SW 1271 (cell line): ENCODE measurements at places on chromosomes 13 and 19.

GRCh38 chr19:6576869-6577475, 14.0 kb downstream of the CD70 start:
- no peak for DNase-seq

DNA sequence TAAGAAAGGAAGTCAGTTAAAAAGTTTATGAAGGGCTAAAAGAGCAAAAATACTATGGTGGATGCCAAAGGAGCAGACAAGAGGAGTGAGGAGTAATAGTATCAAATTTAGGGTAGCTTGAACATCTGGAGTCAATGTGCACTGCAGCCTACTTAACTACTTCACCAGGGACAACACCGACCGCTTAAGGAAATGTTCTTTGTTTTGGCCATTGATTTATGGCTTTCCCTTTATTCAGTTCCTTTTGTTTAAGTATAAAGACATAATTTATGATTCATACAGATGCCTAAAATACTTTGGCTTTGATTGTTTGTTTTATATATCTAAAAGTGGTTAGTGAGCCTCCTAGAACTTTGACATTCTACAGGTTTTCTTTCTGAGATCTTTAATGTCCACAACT, 276.3 kb upstream of the PRR20A start:
- no peak for DNase-seq

DNA sequence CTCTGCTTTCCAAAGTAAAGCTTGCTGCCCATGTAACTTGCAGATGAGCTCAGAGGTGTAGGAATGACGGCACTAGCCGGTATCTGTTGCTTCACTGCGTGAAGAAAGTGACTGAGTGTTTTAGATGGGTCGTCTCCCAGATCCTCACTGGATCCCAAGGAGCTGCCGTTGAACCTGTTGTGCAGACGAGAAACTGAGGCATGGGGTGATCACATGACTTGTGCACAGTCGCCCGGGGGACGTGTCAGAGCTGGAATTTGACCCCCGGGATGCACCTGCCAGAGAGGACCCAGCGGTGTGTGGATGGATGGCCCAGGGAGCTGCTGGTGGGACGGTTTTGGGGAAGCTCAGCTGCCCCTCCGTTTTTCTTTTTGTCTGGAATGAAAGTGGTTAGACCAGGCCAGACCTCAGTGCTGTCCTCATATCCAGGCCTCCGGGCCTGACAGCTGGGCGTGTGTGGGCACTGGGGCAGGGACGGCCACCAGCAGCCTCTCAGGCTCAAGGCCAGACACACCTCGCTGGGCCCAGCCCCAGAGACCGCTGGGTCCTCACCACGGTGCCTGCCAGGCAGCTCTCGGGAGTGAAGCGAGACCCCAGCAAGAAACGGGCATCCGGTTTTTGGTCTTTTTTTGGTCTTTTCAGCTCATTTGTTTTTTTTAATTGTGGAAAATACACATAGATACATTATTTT, 12.5 kb downstream of the ARID3A start:
- DNase-seq = no peak

DNA sequence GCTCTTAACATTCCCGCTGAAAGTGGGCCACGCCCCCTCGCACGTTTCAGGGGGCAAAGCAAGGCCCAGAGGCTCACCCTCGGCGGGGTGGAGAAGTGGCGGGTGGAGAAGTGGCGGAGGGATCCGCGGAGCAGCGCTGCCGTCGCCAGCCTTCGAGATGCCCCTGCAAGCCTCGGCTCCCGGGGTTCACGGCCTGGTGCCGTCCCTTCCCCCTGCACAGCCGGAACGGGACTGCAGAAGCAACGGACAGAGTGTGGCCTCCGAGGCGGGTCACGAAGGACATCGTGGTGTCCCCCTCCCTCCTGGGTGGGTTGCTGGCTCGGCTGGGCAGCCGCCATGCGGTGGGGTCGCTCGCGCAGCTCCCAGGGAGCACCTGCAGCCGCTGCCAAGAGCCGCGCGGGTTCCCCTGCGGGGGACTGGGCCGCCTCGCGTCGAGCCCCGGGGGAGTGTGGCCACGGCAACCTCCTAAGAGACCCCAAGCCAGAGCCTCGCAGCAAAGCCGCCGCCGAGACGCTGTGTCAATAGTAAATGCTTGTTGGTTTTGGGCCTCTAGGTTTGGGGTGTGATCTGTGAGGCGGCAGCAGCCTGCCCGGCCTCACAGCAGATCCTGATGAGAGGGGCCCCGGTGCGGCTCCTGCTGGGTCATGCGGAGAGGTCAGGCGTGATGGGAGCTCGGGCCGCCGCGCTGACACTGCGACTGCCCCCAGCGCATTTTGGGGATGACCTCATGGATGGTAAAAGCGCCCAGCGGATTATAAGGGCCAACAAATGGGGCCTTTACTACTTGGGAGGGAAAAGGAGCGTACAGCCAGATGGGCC, 5.5 kb downstream of the TPGS1 start:
- no peak for DNase-seq

DNA sequence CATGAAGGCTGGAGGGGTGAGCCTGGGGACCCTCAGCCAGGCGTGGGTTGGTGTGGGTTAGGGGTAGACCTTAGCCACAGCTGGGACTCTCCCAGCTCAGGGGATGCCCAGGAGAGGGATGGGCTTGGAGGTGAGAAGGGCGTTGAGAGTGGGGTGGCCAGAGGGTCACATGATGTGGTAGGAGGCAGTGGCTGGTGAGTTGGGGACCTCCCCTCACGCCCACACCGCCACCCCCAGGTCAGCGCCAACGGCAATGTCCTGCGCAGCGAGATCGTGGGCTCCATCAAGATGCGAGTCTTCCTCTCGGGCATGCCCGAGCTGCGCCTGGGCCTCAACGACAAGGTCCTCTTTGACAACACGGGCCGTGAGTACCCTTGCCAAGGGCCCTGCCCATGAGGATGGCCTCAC, 28.5 kb downstream of the AP1M1 start:
- no peak for DNase-seq

DNA sequence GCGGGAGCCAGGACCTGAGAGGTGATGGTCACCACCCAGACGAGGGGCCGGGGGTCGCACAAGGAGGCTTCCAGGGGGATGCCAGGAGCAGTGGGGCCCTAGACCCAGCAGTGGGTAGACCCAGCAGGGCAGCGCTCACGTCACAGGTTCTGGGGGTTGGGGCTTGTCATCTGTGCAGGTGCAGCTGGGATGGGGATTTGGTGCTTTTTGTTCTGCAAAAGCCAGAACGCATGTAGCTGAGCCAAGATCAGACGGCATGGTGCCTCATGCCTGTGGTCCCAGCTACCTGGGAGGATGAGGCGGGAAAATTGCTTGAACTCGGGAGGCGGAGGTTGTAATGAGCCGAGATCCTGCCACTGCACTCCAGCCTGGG, 15.1 kb downstream of the CSNK1G2 start:
- no peak for DNase-seq

DNA sequence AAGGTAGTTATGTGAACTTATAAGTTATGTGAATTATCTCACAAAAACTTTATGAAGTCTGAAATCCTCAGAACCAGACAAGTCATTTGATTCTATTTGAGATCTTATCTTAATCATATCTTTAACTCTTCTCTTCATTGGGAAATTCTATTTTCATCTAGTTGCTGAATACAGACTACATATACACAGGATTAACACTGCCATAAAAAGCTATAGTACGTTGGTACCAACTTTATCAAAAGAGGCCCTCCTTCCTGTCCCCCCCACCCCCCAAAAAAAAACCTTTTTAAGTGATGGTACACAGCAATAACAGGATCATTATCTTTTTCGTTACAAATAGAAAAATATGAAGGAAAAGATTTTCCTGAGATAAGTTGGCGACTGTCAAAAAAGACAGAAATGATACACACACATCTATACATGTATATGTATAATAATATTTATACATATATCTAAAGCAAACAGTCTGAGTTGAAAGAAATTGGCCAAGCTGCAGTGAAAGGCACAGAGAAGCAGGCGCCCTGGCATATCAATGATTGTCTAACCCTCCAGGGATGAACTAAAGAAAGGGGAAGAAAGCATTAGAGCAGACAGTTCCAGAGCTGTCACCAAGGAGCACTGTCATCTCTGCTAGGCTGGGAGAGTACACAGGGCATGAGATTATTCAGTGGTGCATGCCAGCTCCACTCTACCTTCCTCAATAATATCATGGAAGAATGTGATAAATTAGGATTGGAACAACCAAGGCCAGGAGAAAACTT, 116.7 kb downstream of the KLF12 start:
- DNase-seq = no peak

DNA sequence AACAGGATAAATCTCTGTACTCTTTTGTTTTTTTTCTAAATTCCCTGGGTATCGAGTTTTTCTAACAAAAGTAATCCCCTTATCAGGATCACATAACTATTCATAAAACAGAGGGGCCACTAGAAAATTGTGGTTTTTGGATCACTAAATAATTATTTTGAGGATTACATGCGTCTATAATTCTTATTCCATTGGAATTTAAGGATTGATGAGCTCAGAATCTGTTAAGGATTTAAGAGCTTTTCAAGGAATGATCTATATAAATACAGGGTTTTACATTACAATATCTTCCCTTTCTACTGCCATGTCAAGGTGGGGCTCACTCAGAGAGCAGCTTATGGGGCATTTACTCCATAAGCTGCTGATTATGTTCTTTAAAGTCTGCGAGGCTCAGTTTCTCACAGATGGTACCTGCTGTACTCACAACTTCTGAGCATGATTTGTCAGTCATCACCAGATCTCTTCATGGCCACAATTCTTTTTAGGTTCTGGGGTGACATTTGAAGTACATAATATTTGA, 449.8 kb downstream of the PCDH17 start:
- no peak for DNase-seq

DNA sequence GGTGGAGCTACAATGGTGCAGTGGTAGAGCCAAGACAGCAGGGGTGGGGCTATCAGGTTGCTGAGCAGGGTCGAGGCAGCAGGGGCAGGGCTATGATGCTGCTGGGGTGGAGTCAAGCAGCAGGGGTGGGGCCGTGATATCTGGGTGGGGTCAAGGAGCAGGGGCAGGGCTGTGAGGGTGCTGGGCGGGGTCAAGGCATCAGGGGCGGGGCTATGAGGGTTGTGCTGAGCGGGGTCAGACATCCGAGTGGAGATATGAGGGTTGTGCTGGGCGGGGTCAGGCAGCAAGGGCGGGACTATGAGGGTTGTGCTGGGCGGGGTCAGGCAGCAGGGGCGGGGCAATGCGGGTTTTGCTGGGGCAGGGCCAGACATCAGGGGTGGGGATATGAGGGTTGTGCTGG, 14.7 kb downstream of the HCN2 start:
- no peak for DNase-seq

DNA sequence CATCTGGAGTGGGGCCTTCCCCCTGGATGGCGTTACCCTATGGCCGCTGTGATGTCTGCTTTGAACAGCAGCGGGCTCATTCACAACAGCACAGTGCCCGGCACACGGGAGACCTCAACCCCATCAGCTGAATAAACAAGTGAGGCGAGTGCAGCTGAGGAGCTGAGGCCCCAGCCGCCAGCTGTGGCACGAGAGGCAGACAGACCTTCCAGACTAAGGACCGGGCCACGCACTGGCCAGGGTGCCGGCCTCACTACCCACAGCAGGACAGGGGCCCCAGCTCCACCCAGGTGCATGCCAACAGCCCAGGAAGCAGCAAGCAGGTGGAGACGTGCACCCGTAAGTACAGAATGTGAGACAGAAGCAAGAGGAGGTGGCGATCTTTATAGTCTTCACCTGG, 39.6 kb downstream of the STK24 start:
- no peak for DNase-seq

DNA sequence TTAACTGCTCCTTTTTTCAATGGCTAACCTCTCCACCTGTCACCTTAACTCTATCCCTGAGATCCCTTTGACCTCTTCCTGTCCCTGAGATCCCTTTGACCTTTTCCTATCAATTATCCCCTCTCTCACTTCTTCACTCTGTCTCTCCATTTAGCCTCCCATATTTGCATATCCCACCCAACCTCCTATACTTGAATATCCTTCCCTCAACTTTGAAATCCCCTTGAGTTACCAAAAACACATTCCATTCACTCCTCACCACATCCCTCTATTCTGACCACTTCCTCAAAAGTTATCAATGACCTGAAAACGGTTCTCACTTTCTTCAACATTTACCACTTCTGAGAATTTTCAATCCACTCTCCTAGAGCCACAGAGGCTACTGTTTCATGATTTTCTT, 3.0 kb downstream of the MYCBP2 start:
- DNase-seq = no peak

- no peak for DNase-seq
Measured at GRCh38 chr19:46035986-46036743, 4.6 kb downstream of the IGFL4 start.

GRCh38 chr19:15448044-15448777, 1.5 kb downstream of the WIZ start:
- no peak for DNase-seq

GRCh38 chr19:47097396-47098201, 16.0 kb downstream of the ZC3H4 start:
- DNase-seq = no peak

- no peak for DNase-seq
Measured at GRCh38 chr19:29366757-29367156, 153.8 kb upstream of the UQCRFS1 start.

GRCh38 chr19:10639836-10640235, 14.3 kb upstream of the ILF3 start:
- DNase-seq = no peak

GRCh38 chr13:23771552-23771951, 117.6 kb downstream of the MIPEP start:
- no peak for DNase-seq

DNA sequence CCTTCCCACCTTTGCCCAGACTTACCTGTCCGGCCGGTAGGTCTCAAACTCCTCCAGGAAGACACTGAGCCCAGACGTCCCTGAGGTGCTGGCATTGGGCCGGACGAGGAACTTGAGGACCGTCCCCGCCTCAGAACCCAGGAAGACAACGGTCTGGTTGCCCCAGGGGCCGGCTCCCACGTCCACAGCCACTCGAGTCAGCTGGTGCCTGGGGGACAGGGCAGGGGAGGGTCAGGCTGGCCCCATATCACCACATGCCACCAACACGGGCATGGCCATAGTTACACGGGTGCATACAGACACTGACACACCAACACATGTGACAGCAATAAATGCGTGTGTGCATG, 8.4 kb upstream of the LRG1 start:
- DNase-seq = no peak

DNA sequence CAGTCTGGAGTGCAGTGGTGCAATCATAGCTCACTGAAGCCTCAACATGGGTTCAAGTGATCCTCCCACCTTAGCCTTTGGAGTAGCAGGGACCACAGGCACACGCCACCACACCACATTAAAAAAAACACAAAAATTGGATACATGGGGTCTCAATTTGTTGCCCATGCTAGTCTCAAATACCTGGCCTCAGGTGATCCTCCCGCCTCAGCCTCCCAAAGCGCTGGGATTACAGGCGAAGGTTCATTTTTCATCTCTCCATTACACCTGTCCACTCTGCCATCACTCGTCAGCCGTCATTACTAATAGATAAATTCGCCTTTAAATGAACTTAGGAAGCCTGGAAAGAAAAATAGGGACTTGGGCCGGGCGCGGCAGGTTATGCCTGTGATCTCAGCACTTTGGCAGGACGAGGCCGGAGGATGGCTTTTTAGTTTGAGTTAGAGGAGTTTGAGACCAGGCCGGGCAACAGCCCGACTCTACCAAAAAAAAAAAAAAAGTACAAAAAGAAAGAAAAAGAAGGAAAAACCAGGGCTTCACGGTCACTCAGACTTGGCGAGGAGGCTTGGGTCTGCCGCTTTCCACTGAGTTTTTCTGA, 685 bp upstream of the SUPT5H start:
- DNase-seq = no peak

GRCh38 chr13:96033220-96034015, 19.8 kb downstream of the UGGT2 start:
- DNase-seq = no peak
